Suprapubic skin (tissue), 4 donors: ENCODE measurements at places on chromosomes 4 and X.

DNA sequence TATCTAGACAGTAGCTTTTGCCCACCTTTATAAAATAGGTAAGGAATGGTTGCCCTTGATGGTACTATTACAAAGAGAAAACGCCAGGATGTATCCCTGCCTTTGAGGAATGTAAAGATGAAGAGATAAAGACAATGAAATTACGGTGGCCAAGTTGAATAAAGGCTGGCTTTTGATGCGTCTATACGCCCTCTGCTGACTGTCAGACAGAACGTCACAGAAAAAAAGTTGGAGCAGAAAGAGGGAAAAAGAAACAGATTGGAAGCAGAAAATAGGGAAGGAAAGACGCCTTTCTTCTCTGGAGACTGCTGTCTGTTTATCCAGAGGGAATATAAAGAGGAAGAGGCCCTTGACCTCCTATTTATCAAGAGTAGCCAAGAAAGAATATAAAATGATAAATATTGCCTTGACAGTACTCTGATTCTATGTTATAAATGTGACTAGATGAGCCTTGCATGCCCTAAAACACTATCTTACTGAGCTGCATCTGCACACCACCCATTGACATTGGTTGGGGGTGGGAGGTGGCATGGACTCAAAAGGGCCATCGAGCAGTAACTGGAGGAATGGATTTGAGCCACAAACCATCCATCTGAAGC, 30.6 kb downstream of the PCDH19 start:
- no peak for DNase-seq

DNA sequence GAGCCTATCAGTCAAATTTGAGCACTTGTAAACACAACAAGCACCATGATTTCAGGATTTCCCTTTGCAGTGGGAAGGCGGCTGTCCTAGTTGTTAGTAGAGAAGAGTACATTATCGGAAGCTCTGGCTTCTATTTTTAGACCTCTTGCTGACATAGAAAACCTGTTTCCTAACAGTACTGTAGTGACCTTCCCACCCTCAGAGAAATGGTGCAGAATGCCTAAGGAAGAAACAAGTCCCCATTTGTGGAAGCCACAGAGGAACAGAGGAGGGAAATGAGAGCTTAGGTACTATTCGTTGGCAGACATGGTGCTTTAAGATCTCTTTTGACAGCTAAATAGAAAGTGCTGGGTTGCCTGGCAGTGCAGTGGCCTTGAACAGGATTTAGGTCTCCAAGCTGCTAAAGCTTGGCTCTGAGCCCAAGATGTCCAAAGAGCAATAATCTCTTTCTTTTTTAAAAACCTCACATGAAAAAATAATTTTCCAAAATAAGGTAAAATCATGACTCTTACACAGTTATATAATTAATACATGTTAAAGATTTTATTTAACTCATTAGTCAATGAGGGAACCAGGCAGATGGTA, 24.9 kb downstream of the GLRA2 start:
- DNase-seq = no peak

DNA sequence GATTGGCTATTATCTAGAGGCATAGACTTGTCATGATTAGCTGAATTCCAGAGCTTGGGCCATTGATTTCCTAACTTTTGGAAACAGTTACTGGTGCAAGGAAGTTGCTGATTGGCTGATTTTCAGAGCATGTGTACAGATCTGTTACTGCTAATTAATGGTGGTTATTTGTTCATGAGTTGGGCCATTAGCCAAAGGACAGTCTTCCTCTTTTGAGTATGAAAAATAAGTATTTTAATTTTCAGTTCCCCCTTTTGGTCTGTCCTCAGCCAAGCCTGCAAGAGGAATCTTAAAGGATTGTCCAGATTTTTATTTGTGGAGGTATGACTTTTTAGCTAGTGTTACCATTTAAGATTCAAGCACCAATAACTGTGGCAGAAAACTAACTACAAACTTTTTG, 7.0 kb upstream of the DSPP start:
- no peak for DNase-seq

DNA sequence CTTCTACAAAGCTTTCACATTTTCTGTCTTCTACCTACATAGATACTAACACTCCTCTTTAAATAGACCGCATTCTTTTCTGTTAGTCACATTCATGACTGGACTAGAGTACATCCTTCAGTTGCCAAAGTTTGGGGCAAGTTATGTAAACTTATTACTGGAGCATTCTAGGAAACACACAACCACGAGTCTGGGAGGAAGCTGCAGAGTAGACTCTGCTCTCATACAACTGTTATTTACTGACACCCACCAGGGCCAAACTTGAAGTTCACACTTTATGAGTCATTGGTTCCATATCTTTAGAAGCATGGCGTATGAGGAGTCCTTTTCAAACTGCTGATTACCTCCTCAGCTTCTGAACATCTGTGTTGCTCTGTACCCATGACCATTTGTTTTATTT, 87.0 kb downstream of the RNF150 start:
- no peak for DNase-seq

DNA sequence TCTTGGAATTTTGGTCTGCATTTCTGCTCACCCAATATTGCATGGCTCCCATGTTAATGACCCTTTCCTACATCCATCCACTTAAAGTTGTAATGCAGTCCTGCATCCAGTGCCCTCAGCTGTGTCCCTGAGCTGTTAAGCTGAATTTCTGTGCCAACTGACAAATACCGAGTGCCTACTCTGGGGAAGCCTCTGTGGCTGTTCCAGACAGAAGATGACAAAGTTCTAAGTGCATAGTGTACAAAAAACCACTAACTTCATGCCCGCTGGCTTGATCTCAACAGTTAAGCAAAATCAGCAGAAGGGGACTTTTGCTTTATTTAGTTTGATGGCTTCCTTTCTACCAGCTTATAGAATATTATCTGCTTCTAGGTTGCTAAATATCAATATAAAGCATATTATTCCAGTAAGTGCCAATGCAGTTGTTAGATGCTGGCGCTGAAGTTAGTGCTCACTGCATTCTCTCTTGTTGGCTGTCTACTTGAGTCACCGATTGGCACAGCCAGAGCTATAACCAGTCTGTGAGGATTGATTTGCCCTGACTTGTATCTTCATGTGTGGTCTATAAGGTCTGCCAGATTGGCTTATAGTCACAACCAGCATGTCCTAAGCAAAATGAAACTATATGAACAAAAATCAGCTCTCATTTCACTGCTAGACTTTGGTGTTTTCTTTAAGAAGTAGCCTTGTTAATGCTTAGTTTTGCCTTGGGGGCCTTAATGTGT, 98.9 kb downstream of the KLHL8 start:
- DNase-seq = no peak
